ENCODE measurements at places on chromosomes 3 and 15.
A peak's percentile ranks its signal among the peaks of the same experiment; 100 is the strongest.

DNA sequence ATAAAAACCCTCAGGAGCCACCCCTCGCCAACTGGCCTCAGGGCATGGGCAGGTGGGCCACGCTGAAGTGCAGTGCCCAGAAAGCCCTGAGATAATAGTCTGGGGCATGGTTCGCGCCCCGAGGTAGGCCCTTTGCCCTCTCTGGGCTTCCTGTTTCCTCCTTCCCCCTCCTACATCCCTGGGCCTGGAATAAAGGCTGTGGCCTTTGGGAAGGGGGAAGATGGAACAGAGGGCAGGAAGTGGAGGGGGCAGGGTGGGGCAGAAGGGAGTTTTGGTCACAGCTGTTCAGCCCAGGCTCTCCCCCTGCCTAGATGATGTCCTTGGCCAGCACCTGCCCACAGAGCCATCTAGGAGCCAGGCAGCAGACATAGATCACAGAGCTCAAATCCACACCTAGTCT lies 11.3 kb downstream of the CSRNP1 start:
- DNase-seq = no peak
- peaks cover 74% of the 10 kb centered on the region for H3K36me3 ChIP-seq
- H3K27me3 ChIP-seq = no peaks in the 10 kb centered on the region
- peaks cover 33% of the 10 kb centered on the region for H3K4me1 ChIP-seq

- no peak overlapping the region for H3K4me3 ChIP-seq
- peaks cover 2% of the 10 kb centered on the region for H3K36me3 ChIP-seq
These were observed 92.7 kb downstream of the LRRC28 start for GRCh38 chr15:99343881-99344551.

DNA sequence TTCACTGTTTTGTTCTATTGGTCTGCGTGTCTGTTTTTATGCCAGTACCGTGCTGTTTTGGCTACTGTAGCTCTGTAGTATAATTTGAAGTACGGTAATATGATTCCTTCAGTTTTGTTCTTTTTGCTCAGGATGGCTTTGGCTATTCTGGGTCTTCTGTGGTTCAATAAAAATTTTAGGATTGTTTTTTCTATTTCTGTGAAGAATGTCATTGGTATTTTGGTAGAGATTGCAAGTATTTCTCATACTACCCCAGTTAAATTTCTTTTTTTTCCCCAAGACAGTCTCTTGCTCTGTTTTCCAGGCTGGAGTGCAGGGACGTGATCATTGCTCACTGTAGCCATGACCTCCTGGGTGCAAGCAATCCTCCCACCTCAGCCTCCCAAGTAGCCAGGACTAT lies 53.4 kb downstream of the STARD9 start:
- DNase-seq = no peak
- no peaks in the 10 kb centered on the region for H3K4me1 ChIP-seq
- no peaks in the 10 kb centered on the region for H3K27me3 ChIP-seq
- no peak overlapping the region for H3K4me3 ChIP-seq

GRCh38 chr3:190101320-190102011 lies 19.2 kb downstream of the P3H2 start:
- peak overlapping the region; percentile 29 for H3K4me3 ChIP-seq
- H3K4me1 ChIP-seq = no peaks in the 10 kb centered on the region
- H3K27me3 ChIP-seq = peaks cover 11% of the 10 kb centered on the region
- no peak overlapping the region for H3K27ac ChIP-seq
- no peaks in the 10 kb centered on the region for H3K36me3 ChIP-seq

DNA sequence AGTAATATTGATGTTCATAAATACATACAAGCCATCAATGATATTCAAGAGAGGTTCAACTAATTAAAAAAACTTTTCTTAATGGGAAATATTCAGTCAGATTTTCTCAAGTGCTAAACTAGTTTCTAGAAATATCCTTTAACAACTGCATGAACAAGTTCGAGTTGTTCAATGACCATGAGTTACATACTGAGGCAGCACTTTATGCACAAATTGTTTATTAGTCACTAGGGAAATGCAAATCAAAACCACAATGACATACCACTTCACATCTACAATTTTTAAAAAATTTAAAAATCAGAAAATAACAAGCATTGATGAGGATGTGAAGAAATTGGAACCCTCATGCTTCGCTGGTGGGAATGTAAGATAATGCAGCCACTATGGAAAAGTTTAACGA lies 62.4 kb downstream of the RAD18 start:
- no peak overlapping the region for H3K27ac ChIP-seq
- H3K4me3 ChIP-seq = no peak overlapping the region
- no peaks in the 10 kb centered on the region for H3K27me3 ChIP-seq
- DNase-seq = no peak

DNA sequence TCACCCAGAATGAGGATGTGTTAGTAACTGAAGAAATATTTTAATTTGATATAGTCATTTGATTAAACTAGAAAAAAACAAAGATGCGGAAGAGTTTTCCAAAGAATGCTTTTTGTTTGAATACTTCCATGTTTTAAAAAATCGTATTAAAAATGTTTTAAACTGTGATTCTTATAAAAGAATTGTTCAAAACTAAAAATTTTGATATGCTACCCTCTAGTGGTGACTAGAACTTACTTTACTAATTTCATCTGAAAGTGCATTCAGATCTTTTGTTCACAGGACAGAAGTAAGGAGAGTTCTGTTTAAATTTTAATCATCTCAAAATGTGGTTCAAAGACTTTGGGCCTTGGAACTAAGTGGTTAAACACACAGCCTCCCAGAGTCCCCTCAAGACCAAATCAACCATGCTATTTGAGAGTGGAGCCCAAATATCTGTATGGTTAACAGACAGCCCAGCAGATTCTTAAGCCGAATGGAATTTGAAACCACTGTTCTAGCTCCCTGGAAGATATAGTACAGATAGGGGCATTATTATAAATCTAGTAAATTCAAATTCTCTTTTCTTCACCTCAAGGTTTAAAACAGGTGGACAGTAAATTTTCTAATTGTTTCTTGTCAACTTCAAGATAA lies 45.2 kb upstream of the SYNPR start:
- no peaks in the 10 kb centered on the region for H3K4me1 ChIP-seq
- no peaks in the 10 kb centered on the region for H3K36me3 ChIP-seq
- DNase-seq = no peak
- H3K27me3 ChIP-seq = no peaks in the 10 kb centered on the region
- H3K27ac ChIP-seq = no peak overlapping the region

DNA sequence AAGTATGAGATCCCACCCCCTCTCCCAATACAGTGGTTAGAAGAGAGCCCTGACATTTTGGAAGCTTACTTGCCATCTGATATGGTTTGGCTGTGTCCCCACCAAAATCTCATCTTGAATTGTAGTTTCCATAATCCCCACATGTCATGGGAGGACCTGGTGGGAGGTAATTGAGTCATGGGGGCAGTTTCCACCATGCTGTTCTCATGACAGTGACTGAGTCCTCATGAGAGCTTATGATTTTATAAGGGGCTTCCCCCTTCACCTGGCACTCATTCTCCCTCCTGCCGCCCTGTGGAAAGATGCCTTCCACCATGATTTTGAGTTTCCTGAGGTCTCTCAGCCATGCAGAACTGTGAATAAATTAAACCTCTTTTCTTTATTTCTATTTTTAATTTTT lies 28.8 kb upstream of the HES1 start:
- DNase-seq = no peak
- H3K36me3 ChIP-seq = peaks cover 2% of the 10 kb centered on the region
- H3K4me1 ChIP-seq = peaks cover 6% of the 10 kb centered on the region
- no peak overlapping the region for H3K27ac ChIP-seq
- H3K4me3 ChIP-seq = no peak overlapping the region

- no peak overlapping the region for H3K4me3 ChIP-seq
- H3K4me1 ChIP-seq = peaks cover 62% of the 10 kb centered on the region
- no peak for DNase-seq
- no peak overlapping the region for H3K27ac ChIP-seq
- H3K36me3 ChIP-seq = peaks cover 41% of the 10 kb centered on the region
These were observed 123.6 kb downstream of the MBNL1 start for GRCh38 chr3:152392272-152392880.

- H3K4me3 ChIP-seq = no peak overlapping the region
- no peak for DNase-seq
- peaks cover 6% of the 10 kb centered on the region for H3K4me1 ChIP-seq
- H3K36me3 ChIP-seq = no peaks in the 10 kb centered on the region
These were observed 12.7 kb upstream of the TOPBP1 start for GRCh38 chr3:133674290-133674919.

DNA sequence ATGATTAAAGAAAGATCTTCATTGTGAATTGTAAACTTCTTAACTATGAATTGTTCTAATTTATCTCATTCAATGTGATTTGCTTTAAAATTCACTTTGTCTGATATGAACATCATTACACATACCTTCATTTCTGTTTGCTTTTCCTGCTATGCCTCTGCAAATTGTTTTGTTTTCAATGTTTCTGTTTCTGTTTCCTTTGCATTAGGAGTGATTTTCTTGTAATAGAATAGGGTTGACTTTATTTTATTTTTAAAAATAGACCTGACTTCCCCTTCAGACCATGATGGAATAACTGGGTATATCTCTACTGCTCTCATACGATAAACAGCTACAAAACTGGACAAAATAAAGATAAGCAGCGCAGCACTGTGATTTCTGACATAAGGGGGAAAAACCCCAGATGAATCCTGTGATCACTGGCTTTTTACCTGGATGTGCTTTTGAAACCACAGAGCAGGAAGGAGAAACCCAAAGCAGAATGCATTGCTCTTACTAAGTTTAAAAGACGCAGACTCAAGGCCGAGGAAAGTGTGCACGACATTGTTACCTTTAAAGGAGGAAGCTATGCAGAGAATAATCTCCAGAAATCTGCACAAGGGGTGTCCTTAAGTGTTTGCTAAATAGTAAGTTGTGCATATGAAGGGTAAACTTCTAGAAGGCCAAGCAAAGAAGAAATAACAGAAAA lies 420.2 kb downstream of the TBC1D5 start:
- peaks cover 4% of the 10 kb centered on the region for H3K4me1 ChIP-seq
- no peak overlapping the region for H3K27ac ChIP-seq
- no peaks in the 10 kb centered on the region for H3K27me3 ChIP-seq

GRCh38 chr3:23385327-23385726 lies 182.2 kb downstream of the UBE2E2 start:
- no peaks in the 10 kb centered on the region for H3K4me1 ChIP-seq
- H3K36me3 ChIP-seq = no peaks in the 10 kb centered on the region
- DNase-seq = no peak

DNA sequence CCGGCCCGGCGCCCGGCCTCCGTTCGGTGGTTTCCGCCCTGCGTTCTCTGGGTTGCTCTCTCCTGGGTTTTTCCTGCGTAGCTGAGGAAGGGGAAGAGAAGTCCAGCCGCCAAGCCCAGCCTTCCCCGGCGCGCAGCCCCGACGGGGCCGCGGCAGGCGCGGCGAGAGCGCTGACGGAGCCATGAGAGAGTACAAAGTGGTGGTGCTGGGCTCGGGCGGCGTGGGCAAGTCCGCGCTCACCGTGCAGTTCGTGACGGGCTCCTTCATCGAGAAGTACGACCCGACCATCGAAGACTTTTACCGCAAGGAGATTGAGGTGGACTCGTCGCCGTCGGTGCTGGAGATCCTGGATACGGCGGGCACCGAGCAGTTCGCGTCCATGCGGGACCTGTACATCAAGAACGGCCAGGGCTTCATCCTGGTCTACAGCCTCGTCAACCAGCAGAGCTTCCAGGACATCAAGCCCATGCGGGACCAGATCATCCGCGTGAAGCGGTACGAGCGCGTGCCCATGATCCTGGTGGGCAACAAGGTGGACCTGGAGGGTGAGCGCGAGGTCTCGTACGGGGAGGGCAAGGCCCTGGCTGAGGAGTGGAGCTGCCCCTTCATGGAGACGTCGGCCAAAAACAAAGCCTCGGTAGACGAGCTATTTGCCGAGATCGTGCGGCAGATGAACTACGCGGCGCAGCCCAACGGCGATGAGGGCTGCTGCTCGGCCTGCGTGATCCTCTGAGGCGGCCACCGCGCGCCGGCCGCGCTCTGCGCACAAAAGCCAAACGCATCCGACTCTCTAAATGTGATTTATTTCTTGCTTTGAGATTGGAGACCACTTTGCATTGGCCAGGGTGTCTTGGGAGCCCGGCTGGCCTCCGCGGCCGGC lies 727 bp downstream of the RAP2B start:
- peak overlapping the region; percentile 94 for H3K4me3 ChIP-seq
- H3K4me1 ChIP-seq = peaks cover 48% of the 10 kb centered on the region
- DNase-seq = peak; percentile 36
- peaks cover 35% of the 10 kb centered on the region for H3K36me3 ChIP-seq
- peak overlapping the region; percentile 92 for H3K27ac ChIP-seq

- H3K27ac ChIP-seq = no peak overlapping the region
- peaks cover 14% of the 10 kb centered on the region for H3K4me1 ChIP-seq
- no peak overlapping the region for H3K4me3 ChIP-seq
These were observed 13.9 kb downstream of the CEP152 start for GRCh38 chr15:48796930-48797329.

GRCh38 chr3:112550859-112551258 lies 10.9 kb downstream of the ATG3 start:
- H3K4me3 ChIP-seq = no peak overlapping the region
- no peak for DNase-seq
- H3K4me1 ChIP-seq = peaks cover 29% of the 10 kb centered on the region
- H3K27ac ChIP-seq = no peak overlapping the region
- no peaks in the 10 kb centered on the region for H3K27me3 ChIP-seq

DNA sequence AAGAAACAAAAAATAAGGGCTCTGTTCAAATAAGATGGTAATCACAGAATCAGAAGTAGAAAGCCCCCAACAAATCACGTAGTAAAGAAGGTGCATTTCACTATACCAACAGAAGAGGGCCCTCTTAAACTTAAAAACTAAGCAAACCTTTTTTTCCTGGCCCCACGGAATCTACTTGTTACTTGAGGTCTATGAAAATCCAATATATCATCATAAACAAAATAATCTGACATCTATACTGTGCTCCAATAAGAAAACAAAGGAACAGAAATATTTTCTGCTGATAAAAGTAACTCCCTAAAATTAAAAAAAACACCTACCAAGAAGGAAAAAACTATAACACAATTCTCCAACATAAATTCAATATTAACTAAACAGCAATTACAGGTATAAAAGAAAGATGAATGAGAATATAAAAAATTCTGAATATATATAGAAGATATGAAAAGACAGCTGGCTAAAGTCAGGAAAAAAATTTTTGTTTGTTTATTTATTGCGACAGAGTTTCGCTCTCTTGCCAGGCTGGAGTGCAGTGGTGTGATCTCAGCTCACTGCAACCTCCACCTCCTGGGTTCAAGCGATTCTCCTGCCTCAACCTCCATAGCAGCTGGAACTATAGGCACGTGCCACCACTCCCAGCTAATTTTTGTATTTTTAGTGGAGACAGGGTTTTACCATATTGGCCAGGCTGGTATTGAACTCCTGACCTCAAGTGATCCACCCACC lies 81.8 kb downstream of the CLASP2 start:
- peak overlapping the region; percentile 44 for H3K27ac ChIP-seq
- no peak overlapping the region for H3K4me3 ChIP-seq
- peaks cover 5% of the 10 kb centered on the region for H3K4me1 ChIP-seq
- DNase-seq = no peak
- no peaks in the 10 kb centered on the region for H3K27me3 ChIP-seq

DNA sequence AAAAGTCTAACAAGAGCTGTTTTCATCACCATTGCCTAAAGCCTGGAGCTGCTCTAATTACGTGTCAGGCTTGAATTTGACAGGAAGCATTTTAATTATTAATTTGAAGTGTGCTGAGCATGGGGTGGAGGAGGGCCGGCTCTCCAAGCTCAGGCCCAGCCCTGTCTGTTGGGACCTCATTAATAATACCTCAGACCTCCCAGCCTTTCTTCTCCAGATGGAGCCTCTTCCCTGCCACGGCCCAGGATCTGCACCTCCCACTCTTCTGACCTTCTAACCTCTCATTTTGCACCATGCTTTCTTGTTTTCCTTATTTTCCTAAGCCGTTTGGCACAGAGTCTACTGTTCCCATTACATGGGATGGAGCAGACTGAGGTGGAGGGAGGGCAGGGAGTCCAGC lies 30.0 kb downstream of the INSYN1 start:
- no peaks in the 10 kb centered on the region for H3K36me3 ChIP-seq
- H3K4me1 ChIP-seq = no peaks in the 10 kb centered on the region
- H3K4me3 ChIP-seq = no peak overlapping the region
- H3K27ac ChIP-seq = no peak overlapping the region
- DNase-seq = no peak

Measured in central memory CD8-positive, alpha-beta T cell (primary cell).